ENCODE measurements at places on chromosomes 4 and X. TPM values are rescaled to one million over a fixed set of nuclear protein-coding genes. Genes with fewer than 3 reads are reported as not detected.
A peak's percentile ranks its signal among the peaks of the same experiment; 100 is the strongest.

DNA sequence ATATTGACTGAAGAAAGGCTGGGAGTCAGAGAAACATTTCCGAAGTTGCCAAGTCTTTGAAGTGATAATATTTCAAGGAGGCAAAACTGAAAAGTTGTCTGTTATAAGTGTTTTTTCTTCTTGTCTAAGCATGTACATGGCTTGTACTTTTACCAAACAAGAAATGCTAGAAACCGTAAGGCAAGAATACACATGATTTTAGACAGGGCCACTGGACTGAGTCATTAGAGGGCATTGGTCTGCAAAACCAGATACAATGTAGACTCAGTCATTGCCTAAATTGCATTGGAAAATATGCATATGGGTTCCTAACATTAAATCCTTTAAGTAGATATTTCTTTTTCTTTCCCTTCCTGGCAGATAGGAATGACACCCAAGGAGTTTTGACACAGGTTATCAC lies 284.9 kb upstream of the PUDP start:
- no peaks in the 10 kb centered on the region for H3K27me3 ChIP-seq
- H3K4me3 ChIP-seq: no peak overlapping the region
- no peaks in the 10 kb centered on the region for H3K36me3 ChIP-seq
- no peaks in the 10 kb centered on the region for H3K4me1 ChIP-seq

GRCh38 chr4:167032871-167033270 lies 201.4 kb downstream of the SPOCK3 start:
- H3K4me3 ChIP-seq: no peak overlapping the region
- no peak overlapping the region for H3K27ac ChIP-seq
- no peaks in the 10 kb centered on the region for H3K36me3 ChIP-seq
- no peaks in the 10 kb centered on the region for H3K27me3 ChIP-seq
- no peak for DNase-seq

DNA sequence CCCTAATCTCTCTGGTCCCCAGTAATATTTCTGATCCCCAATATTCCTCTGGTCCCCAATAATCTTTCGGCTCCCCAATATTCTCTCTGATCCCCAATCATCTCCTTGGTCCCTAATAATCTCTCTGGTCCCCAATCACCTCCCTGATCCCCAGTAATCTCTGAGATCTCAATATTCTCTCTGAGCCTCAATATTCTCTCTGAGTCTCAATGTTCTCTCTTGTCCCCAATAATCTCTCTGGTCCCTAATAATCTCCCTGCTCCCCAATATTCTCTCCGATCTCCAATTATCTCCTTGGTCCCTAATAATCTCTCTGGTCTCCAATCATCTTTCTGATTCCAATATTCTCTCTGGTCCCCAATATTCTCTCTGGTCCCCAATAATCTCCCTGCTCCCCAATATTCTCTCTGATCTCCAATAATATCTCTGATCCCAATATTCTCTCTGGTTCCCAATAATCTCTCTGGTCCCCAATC lies 17.9 kb downstream of the P2RY8 start:
- no peaks in the 10 kb centered on the region for H3K27me3 ChIP-seq
- no peak overlapping the region for H3K27ac ChIP-seq
- no peaks in the 10 kb centered on the region for H3K4me1 ChIP-seq

DNA sequence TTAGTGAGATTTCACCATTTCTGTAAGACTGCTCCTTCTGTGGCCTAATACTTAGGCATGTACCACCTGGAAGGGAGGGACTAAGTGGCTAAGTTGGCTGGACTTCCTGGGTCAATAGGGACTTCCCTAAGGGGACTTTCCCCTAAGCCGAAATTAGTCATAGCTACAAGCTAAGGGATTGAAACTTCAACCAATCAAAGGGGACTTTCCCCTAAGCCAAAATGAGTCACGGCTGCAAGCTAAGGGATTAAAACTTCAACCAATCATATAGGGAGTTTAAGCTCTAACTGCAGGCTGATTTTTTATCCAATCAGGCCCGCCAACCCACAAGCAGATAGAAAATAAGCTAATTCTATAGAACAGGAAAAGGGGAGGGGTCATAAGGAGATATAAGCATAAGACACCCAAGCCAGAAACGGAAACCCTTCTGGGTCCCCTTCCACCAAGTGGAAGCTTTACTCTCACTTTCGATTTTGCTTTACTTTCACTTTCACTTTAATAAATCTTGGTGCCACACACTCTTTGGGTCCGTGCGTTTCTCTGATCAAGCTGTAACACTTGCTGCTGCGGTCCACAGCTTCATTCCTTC lies 382.8 kb downstream of the KLHL4 start:
- no peak for DNase-seq
- no peaks in the 10 kb centered on the region for H3K27me3 ChIP-seq
- H3K36me3 ChIP-seq: no peaks in the 10 kb centered on the region

DNA sequence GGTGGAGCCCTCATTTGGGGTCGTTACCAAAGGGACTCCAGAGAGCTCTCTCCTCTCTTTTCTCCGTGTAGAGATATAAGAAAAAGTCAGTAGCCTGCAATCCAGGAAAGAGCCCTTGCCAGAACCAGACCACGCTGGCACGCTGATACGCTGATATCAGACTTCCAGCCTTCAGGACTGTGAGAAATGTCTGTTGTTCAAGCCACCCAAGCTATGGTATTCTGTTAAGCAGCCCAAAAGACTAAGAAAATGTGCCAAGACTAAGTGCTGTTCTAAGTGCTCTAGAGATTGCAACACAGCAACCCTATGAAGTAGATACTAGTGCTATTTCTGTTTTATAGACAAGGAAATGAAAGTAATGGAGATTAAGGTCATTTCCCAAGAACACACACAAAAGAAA lies 205.7 kb downstream of the CAMK2D start:
- no peaks in the 10 kb centered on the region for H3K4me1 ChIP-seq
- no peaks in the 10 kb centered on the region for H3K36me3 ChIP-seq
- peak; percentile 7 for DNase-seq
- H3K4me3 ChIP-seq: no peak overlapping the region
- H3K27ac ChIP-seq: no peak overlapping the region
- H3K27me3 ChIP-seq: no peaks in the 10 kb centered on the region

GRCh38 chr4:176261481-176261880 lies 7.5 kb downstream of the ASB5 start:
- H3K27me3 ChIP-seq: no peaks in the 10 kb centered on the region
- H3K27ac ChIP-seq: no peak overlapping the region
- H3K4me3 ChIP-seq: no peak overlapping the region
- DNase-seq: no peak
- H3K36me3 ChIP-seq: no peaks in the 10 kb centered on the region
- H3K4me1 ChIP-seq: no peaks in the 10 kb centered on the region

- DNase-seq: no peak
- no peaks in the 10 kb centered on the region for H3K36me3 ChIP-seq
- no peaks in the 10 kb centered on the region for H3K27me3 ChIP-seq
- H3K4me3 ChIP-seq: no peak overlapping the region
Observed at GRCh38 chr4:66565801-66566200, 895.5 kb upstream of the EPHA5 start.

DNA sequence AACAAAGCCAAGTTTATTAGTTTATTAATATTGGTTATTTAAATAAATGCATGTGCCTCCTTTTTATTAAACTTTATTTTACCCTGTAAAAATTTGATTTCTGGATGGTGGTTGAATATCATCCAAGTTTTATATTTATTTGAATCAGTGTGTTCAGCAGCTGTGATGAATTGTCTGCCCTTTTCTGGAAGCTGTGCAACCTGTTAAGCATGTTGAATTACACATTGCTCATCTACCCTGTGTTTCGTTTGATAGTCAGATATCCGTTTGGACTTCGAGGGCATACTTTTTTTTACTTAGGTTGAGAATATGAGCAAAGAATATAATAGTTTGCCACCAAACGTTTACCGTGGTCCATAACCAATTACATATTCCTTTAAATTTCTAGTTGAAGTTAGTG lies 95.8 kb upstream of the TENM3 start:
- H3K36me3 ChIP-seq: no peaks in the 10 kb centered on the region
- peaks cover 4% of the 10 kb centered on the region for H3K4me1 ChIP-seq
- no peak for DNase-seq
- H3K27ac ChIP-seq: no peak overlapping the region
- no peak overlapping the region for H3K4me3 ChIP-seq

DNA sequence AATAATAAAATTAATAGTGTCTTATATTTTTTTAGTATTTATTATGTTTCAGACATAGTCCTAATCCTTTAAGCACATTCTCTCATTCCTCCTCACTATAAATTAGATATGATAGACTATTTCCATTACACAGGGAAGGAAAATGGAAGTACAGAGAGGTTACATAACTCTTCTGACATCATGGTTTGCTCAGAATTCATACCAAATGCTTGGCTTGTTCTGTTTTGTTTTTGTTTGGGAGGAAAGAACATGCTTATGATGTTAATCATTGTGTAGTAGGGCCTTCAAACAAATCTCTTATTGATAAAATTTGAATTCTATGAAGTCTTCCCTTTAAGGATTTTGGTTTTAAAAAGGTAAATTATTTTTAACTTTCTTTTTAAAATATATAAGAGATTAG lies 59.5 kb downstream of the RXFP1 start:
- H3K36me3 ChIP-seq: no peaks in the 10 kb centered on the region
- no peak overlapping the region for H3K4me3 ChIP-seq

GRCh38 chr4:126630230-126630629 lies 1002.5 kb upstream of the INTU start:
- H3K4me3 ChIP-seq: no peak overlapping the region
- no peak overlapping the region for H3K27ac ChIP-seq
- H3K4me1 ChIP-seq: no peaks in the 10 kb centered on the region
- no peak for DNase-seq
- H3K36me3 ChIP-seq: no peaks in the 10 kb centered on the region

Gene ZNF157
- not detected for polyA plus RNA-seq

Gene CXorf38
- polyA plus RNA-seq: 11.7 TPM

Gene SASH3
- polyA plus RNA-seq: 3.8 TPM

Gene ENPEP
- 52.3 TPM for polyA plus RNA-seq
